Stimulated activated memory B cell treated with anti-CD40 and anti-IgM and Interleukin-4, amounts not matched to agents 10 μg/mL and 1 μg/mL and 100 μg/mL, for 72 hours (primary cell): ENCODE measurements at places on chromosomes 6 and 20.

DNA sequence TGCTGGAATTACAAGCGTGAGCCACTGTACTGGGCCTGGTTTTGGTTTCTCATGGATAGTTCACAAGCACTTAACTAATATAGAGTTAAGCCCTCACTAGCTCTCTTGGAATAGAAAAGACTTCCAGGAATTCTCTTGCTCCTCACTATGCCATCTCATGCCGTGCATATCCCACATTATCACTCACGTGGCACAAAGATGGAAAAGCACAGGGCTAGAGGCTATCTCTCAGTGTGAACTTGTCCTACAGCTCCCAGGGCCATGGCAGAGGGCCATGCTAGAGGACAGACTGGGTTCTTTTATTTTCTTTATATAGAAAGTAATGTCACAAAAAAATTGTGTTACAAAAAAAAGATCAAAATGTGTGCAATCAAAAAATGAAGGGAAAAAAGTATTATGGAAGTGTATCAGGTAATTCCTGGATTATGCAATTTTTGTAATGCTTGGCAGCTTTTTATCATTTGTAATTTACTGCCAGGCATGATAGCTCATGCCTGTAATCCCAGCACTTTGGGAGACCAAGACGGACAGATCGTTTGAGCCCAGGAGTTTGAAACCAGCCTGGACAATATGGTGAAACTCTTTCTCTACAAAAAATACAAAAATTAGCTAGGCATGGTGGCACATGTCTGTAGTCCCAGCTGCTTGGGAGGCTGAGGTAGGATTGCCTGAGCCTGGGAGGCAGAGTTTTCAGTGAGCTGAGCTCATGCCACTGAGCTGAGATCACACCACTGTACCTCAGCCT lies 6.4 kb upstream of the SLC2A12 start:
- ATAC-seq = no peak

- ATAC-seq = no peak
These were observed 107.5 kb downstream of the PRKN start for GRCh38 chr6:162620073-162620472.

- ATAC-seq = no peak
These were observed 60.7 kb downstream of the SUN5 start for GRCh38 chr20:32943490-32944052.

DNA sequence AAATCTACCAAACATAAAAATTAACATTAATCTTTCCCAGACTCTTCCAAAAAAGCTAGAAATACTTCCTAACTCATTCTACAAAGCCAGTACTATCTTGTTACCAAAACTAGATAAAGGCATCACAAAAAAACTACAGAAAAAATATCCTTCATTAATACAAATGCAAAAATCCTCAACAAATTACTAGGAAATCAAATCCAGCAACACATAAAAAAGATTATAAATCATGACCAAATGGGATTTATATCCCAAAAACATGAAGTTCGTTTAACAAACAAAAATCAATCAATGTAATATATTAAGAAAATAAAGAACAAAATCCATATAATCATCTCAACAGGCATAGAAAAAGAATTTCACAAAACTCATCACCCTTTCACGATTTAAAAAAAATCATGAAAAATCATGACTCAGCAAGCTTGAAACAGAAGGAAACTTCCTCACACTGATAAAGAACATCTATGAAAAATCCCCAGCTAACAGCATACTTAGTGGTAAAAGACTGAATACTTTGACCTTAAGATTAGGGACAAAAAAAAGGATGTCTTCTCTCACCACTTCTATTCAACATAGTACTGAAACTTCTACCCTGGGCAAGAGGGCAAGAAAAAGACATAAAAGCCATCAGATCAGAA lies 43.2 kb downstream of the RANBP9 start:
- ATAC-seq = peak; percentile 86

GRCh38 chr6:39553860-39554802 lies 171.1 kb downstream of the KIF6 start:
- ATAC-seq = peak; percentile 32
